ENCODE measurements at places on chromosomes 3 and 15. TPM values are rescaled to one million over a fixed set of nuclear protein-coding genes. Genes with fewer than 3 reads are reported as not detected.

The RAB43 gene
- 5.5 TPM for total RNA-seq

The PAQR9 gene
- 3.1 TPM for total RNA-seq

The RFTN1 gene
- 3.2 TPM for total RNA-seq

The ARPC4 gene
- total RNA-seq: 160 TPM

The ZNF620 gene
- total RNA-seq: 2.0 TPM

The LMOD3 gene
- not detected for total RNA-seq

The FGF12 gene
- total RNA-seq: 0.60 TPM

The MED12L gene
- total RNA-seq: 0.68 TPM

The SUCLG2 gene
- 38.6 TPM for total RNA-seq

The TMCO5A gene
- not detected for total RNA-seq

The ATP13A4 gene
- not detected for total RNA-seq

The PDZRN3 gene
- not detected for total RNA-seq

The SCG5 gene
- total RNA-seq: 2.0 TPM

The DAZL gene
- total RNA-seq: not detected

All from A549 treated with GW870086 at 1 μM for 4 hours (cell line).